ENCODE measurements at places on chromosomes 1 and 21.

DNA sequence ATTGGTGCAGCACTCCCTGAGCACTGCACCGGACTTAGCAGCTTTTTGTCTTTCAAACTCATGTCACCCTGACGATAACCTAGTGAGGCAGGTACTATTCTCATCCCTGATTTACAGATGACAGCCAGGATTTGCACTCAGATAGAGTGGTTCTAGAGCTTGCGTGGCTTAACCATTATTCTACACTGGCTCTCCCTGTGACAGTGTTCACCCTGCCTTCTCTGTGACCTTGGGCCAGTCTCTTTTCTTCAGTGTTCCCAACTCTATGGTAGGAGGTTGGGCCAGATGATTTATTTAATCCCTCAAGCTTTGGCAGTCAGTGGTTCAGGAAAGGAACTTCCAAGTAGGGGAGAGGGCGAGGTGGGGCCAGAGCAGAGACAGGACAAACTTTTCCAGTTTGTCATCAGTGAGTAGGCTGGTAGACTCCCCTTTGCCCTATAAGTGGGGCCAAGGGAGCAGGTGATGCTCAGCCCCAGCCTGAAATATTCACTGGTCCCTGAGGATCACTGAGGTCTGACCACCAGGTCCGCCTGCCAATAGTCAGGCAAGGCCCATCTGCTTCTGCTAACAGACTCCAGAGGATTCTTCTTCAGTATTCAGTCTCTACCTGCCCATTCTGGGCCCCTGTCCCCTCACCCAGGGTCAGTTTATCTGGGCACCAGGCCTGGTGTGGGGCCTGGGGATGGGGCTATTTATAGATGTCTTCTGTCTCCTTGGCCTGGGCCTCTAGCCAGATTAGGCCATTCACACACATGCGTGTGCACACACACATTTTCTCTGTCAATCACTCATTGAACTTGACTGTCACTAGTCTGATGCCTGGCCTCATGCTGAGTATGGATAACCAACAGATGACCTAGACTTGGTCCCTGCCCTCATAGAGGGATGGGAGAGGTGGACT is 8.8 kb upstream of the FABP3 start:
- DNase-seq = no peak

DNA sequence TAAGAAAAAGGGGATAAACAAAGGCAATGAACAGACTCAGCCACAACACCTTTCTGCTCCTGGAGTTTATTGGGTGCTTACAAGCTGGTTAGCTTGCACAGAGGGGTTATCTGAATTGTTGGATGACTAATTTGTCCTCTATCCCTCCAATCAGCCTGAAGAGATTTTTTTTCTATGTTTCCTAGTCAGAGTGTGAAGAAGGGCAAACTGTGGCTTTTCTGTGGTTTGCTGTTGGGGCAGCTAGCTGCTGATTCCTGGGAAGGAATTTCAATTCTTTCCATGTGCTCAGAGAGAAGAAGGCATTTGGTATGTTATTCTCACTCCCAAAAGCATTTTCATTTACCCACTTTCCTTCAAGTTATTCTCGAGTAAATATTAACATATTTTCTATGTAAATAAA is 48.6 kb downstream of the PCP4 start:
- no peak for DNase-seq

GRCh38 chr1:192066202-192066601 is 92.1 kb upstream of the RGS18 start:
- no peak for DNase-seq

DNA sequence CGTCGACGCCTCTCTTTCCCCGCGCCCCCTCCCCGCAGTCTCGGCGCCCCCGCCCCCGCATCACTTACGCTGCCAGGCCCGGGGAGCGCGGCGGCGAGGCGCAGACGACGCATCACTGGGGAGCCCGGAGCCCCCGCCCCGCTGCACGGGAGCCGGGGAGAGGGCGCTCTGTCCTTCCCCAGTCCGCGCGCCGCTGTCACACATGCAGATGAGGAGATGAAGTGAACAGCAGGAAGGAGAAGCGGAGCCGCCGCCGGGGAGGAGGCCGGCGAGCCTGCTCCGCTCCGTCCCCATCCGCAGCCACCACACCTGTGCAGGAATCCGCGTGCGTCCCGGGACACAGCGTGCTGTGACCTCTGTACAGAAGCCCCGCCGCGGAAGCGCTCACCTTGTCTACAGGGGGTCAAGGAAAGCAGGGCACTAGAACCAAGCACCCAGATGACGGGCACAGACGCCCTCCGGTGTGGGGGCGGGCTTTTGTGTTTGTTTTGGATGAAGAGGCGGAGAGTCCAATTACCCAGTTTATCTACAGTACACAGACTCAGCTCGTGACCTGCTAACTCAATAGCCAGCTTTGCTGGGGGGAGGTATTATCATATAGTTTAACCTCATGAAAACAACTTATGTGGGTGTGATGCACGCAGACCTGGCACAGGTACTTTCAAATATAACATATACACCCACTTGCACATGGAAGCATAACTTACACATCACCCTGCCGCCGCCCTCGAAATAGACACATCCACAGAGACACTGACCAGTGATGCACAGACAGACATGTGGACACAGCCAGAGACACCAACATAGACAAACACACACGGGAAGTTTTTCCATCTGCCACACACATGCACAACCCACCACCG is 12.4 kb downstream of the KLHDC8A start:
- peak; percentile 36 for DNase-seq

GRCh38 chr1:228446852-228447251 is 30.2 kb upstream of the TRIM17 start:
- no peak for DNase-seq

All from CD4-positive, alpha-beta T cell treated with Interleukin-1 beta for 1 hour (primary cell).